Keratinocyte (primary cell): ENCODE measurements at places on chromosomes 1 and 21.

DNA sequence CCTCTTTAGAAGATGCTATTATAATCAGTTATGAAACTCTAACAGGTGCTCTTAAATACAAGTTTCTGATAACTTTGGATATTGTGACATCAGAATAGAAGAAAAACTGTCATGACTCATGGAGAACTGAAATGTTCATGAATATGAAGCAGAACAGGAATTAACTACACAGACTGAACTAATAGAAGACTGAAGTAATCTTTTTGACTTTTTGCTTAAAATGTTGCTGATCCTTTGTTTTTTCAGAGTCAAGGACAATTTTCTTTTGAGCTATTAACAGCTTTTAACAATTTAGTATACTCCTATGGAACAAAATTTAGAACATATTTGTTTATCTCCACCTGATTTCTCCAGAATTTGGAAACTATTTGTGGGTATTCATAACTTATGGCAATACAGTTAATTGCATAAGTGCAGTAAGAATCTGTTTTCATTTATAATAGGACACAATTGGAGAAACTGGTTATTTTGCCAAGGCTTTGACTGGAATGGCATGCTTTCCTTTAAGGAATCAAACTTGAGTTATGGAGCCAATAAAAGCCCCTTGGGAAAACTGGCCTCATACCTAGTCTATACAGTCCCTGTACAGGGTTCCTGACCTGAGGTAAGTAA lies 18.7 kb upstream of the PLA2G5 start:
- H3K36me3 ChIP-seq, result no peaks in the 10 kb centered on the region
- H3K4me1 ChIP-seq, result no peaks in the 10 kb centered on the region
- no peak overlapping the region for H3K4me3 ChIP-seq
- H3K27me3 ChIP-seq, result no peaks in the 10 kb centered on the region
- H3K27ac ChIP-seq, result no peak overlapping the region

GRCh38 chr1:9312168-9312720 lies 19.6 kb downstream of the SPSB1 start:
- H3K27me3 ChIP-seq, result no peaks in the 10 kb centered on the region
- DNase-seq, result no peak
- no peak overlapping the region for H3K4me3 ChIP-seq
- no peak overlapping the region for H3K27ac ChIP-seq

GRCh38 chr1:101567582-101568189 lies 330.9 kb downstream of the S1PR1 start:
- no peaks in the 10 kb centered on the region for H3K27me3 ChIP-seq
- H3K36me3 ChIP-seq, result no peaks in the 10 kb centered on the region
- no peak overlapping the region for H3K4me3 ChIP-seq
- DNase-seq, result no peak

DNA sequence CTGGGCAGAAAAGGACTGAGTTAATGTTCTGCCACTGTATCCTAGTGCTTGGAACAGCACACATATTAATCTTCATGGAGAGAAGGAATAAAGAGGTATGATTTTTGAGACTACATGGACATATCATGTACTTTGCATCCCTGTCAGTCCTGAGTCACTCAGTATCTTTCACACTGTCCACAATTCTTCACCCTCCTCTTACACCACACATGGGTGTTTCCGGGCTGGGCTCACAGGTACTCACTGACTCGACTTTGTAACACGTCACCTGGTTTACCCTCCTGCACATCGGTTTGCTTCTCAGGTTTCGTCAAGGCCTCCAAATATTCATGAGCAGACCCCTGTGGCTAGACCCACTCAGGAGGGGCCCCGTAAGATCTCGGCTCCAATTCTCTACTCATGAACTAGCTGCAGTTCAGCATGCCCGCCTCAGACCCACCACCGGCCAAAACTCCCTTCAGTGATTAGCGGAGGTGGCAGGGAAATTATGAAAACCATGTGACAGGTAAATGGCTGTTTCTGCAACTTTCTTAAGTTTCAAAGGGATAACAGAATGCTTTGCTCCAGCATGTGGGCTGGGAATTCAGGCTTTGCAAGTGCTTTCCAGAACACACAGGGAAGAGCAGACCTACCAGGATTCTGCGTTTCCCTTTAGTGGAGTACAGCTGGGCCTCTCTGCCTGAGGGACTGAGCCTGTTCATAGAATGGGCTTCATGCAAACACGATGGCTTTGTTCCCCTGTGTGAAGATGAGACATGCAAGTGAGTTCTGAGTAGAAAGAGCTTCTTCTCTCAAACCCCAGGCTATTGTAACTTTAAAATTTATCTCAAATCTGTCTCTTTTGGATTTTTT lies 31.3 kb upstream of the TRABD2B start:
- no peak overlapping the region for H3K4me3 ChIP-seq
- peaks cover 13% of the 10 kb centered on the region for H3K4me1 ChIP-seq
- no peak overlapping the region for H3K27ac ChIP-seq
- H3K36me3 ChIP-seq, result no peaks in the 10 kb centered on the region
- no peaks in the 10 kb centered on the region for H3K27me3 ChIP-seq

GRCh38 chr1:246267426-246267825 lies 239.7 kb downstream of the SMYD3 start:
- no peaks in the 10 kb centered on the region for H3K4me1 ChIP-seq
- no peak for DNase-seq
- no peak overlapping the region for H3K27ac ChIP-seq
- no peak overlapping the region for H3K4me3 ChIP-seq

- H3K4me1 ChIP-seq, result no peaks in the 10 kb centered on the region
- H3K27me3 ChIP-seq, result no peaks in the 10 kb centered on the region
Measured at GRCh38 chr1:156451505-156452160, 48.9 kb downstream of the MEF2D start.

- no peaks in the 10 kb centered on the region for H3K36me3 ChIP-seq
- DNase-seq, result no peak
- H3K4me1 ChIP-seq, result peaks cover 9% of the 10 kb centered on the region
- no peaks in the 10 kb centered on the region for H3K27me3 ChIP-seq
- H3K4me3 ChIP-seq, result peak overlapping the region; percentile 3
Measured at GRCh38 chr1:86971778-86972177, 57.3 kb downstream of the HS2ST1 start.

DNA sequence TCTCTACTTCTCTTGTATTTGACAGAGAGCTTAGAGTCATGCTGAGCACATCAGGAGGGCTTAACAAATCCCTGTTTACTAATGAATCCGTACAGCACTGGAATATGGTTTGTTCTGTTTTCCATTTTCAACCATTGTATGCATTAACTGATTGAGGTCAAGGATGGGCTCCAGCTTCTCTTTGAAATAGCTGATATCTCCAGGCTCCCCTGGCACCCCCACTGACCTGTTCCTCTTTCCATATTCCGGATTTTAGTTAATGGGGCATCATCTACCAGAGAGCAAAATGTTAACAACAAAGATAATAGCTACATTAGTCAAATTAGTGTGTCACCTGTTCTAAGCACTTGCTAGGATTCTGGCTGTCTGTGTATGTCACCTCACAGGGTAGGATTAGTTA lies 57.6 kb downstream of the NENF start:
- no peak for DNase-seq
- H3K27me3 ChIP-seq, result no peaks in the 10 kb centered on the region
- H3K4me1 ChIP-seq, result peaks cover 12% of the 10 kb centered on the region
- H3K27ac ChIP-seq, result no peak overlapping the region

GRCh38 chr1:167081594-167082156 lies 8.5 kb downstream of the GPA33 start:
- DNase-seq, result no peak
- no peaks in the 10 kb centered on the region for H3K4me1 ChIP-seq
- H3K36me3 ChIP-seq, result no peaks in the 10 kb centered on the region
- no peak overlapping the region for H3K27ac ChIP-seq

GRCh38 chr1:154405747-154406571 lies 816 bp downstream of the IL6R start:
- no peaks in the 10 kb centered on the region for H3K36me3 ChIP-seq
- H3K4me1 ChIP-seq, result peaks cover 34% of the 10 kb centered on the region
- peak overlapping the region; percentile 92 for H3K27ac ChIP-seq
- H3K27me3 ChIP-seq, result no peaks in the 10 kb centered on the region
- peak overlapping the region; percentile 55 for H3K4me3 ChIP-seq
